Fibroblast of skin of left quadriceps (primary cell): ENCODE measurements at places on chromosomes 3 and 15.
A peak's percentile ranks its signal among the peaks of the same experiment; 100 is the strongest.

DNA sequence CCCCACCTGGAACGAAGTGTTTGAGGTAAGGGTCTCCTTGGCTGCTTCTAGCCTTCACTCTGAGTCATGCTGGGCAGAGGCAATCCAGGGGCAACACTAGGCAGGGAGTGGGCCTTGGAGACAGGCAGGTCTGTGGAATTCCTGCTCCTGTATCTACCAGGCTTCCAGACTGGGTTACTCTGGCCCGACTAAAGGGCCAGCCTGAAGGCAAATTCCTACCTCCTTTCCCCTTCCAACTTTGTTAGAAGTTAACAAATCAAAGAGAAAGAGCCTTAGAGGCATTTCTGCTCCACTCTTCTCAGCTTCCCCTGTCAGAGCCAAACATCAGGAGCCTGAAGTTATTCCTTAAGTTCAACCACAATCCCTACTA, 30.1 kb downstream of the ESYT3 start:
- DNase-seq = no peak

DNA sequence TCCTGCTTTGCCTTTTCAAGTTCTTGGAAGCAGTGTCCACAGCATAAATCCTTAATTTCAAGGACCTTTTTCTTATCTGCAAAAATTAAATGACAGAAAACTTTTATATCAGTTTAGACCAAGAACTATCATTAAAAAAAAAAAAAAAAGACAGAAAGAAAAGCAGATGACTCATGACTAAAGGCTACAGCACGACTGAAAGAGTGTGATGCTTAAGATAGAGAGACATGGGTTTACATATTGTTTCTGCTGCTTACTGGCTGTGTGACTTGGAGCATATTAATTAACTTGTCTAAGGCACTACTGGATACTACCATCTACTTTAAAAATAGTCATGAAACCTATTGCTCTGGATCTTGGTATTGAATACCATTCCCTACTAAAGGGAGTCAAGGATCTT, 62.3 kb downstream of the CEP152 start:
- DNase-seq = peak; percentile 2

DNA sequence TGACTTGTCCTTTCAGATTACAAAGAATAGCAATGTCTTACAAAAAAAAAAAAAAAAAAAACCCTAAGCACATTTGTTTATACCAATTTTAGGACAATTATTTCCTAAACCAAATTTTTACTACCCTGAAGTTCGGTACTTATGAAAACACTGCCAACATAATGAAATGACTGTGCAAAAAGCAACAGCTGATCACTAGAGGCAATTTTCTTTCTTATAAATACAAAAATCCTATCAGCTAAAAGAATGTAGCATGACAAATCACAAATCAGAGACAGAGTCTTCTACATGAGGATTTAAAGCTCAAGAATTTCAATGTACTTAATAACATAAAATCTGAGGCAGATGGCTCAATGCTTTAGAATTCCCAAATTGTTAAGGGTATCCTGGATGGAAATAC, 191.8 kb downstream of the MAGI1 start:
- no peak for DNase-seq

DNA sequence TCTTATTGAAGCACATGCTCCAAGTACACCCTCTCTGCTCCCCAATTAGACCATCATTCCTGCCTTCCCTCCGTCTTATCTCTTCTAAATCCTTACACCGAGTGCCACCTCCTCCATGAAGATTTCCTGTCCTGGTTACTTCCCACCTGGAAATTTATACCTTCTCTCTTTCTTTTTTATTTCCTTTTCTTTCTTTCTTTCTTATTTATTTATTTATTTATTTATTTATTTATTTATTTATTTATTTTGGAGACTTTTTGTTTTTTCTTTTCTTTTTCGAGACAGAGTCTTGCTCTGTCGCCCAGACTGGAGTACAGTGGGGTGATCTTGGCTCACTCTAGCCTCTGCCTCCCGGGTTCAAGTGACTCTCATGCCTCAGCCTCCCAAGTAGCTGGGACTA, 45.9 kb upstream of the ABHD2 start:
- no peak for DNase-seq

- no peak for DNase-seq
Observed at GRCh38 chr3:191366675-191367074, 36.3 kb upstream of the UTS2B start.

- no peak for DNase-seq
Observed at GRCh38 chr15:65066001-65066634, 1.7 kb downstream of the RASL12 start.

DNA sequence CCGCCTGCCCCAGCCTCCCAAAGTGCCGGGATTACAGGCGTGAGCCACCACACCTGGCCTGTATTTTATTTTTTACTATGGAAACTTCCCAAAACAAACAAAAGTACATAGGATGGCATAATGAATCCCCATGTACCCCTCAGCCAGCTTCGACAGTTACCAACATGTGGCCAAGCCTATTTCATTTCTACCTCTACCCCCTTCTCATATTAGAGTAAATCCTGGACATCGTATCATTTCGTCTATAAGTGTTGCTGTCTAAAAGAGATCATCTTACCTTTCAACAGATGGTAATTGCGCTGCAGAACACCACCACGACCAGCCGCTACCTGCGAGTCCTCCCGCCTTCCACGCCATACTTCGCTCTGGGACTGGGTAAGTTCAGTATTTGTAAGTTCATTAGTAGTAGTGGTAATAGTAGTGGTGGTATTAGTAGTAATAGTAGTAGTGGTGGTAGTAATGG, 44.9 kb downstream of the DLEC1 start:
- DNase-seq = no peak

DNA sequence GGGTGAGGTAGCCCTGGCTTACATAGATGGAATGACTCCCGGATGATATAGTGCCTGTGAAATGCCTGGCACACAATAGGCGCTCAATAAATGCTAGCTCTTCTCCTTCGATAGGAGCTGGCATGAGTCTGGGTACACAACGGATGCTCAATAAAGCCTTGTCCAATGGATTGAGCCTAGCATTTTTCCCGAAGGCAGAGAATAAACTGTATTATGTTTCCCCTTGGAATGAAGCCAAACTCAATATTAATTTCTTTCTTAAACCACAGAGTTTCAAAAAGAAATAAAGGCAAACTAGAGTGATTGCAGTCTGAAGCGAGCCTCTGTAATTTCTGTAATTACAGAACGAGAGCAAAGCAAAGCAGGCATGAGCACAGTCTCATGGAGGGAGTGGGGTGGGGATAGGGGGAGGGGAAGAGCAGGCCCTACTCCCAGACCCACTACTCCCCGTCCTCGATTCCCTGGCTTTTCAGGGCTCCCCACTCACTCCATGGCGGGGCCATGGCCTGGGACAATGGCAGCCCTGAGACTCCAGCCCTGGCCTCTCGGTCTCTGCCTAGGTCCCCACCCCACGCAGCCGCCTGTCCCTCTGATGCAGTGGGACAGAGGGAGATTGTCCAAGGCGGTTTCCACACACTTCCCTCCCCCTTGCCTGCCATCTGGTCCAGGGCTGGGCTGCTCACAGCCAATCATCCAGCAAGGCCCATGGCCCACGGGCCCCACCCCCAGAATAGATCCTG, 18.0 kb downstream of the SLC6A1 start:
- DNase-seq = no peak

GRCh38 chr3:37053337-37053736, 60.0 kb downstream of the MLH1 start:
- DNase-seq = no peak

DNA sequence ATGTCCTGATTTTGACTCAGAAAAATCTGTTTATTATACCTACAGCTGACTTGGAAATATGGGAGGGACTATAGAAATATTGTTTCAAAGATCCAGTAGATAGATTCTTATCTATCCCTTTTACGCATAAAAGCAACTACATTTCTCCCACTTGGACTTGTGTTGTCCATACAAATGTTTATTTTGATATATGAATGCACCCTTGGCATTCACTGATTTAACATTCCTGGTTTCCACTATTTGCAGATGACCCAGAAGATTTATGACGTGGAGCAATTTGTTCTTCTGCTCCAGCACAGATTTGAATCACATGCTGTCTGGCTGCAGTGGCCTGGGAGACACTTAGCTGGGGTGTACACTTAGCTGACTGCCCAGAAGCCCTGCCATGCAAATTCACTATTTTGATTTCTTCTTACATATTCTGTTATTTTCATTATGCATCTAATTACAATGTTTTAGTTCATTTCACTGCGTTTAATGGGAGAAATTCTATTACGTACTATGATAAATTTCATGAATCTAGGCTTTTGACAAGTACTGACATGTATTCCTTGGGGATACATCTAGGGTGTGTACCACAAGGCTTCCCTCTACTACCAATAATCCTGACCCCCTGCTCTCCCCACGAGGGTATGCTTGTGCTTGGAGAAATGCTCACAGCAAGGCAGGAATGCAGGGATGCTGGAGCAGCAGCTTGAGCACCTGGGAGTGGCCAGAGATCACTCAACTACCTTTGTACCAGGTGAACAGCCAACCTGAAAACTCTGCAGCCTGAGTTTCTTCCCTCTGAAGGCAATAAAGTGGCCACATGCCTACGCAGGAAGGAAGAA, 223.6 kb upstream of the TBL1XR1 start:
- DNase-seq = peak; percentile 37

DNA sequence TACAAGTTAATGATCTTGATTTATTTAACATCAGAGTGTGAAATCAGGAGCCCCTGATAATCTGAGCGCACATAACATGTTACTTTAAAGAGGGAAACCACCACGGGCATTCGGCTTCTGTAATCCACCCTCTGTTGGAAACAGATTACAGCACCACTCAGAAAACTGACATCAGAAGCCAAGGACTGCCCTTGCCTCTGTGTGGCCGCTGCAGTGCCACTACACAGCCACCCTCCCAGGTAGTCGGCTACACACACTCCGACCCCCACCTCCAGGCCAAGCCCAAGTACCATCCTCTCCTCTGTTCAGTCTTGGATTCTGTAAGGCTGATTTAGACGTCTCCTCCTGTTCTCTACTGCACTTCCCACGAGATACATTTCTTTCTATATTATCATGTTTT, 251.7 kb downstream of the GABRB3 start:
- no peak for DNase-seq

DNA sequence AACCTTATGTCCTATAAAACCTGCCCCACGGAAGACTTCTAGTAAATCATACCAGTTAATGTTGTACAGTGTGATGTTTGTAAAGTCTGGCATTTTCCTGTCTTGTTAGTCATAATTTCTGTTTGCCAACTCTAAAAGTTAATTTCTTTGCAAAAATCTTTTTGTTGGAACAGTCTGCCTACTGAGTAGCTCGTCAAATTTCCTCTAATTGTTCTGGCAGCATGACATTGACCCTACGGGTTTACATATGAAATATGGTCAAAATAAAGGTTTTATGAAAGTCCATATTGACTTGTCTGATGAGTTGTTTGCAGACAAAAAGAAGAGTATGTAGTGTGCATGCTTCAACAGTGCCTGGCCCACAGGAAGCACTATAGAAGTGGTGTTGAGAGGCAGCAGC, 79.8 kb upstream of the SOX2 start:
- no peak for DNase-seq

- DNase-seq = no peak
Observed at GRCh38 chr15:25793354-25794050, 69.6 kb downstream of the ATP10A start.

DNA sequence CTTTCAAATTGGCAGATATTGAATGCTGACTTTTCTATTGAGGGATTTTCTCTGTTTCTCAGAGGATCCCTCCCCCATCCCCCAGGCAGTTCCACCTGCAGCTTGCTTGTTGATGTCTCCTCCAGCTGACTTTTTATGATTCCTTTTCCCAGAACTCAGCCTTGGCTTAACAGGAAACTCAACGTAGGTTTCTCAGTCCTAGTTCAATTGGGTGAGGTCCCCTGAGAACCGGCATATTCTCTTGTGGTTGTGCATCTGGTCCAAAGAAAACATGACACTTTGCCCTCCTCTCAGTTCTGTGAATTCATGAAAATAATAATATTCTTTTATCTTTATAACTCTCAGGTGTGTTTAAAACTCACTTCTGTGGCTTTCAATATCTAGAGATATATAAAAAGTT, 1222.1 kb downstream of the OTOL1 start:
- no peak for DNase-seq

DNA sequence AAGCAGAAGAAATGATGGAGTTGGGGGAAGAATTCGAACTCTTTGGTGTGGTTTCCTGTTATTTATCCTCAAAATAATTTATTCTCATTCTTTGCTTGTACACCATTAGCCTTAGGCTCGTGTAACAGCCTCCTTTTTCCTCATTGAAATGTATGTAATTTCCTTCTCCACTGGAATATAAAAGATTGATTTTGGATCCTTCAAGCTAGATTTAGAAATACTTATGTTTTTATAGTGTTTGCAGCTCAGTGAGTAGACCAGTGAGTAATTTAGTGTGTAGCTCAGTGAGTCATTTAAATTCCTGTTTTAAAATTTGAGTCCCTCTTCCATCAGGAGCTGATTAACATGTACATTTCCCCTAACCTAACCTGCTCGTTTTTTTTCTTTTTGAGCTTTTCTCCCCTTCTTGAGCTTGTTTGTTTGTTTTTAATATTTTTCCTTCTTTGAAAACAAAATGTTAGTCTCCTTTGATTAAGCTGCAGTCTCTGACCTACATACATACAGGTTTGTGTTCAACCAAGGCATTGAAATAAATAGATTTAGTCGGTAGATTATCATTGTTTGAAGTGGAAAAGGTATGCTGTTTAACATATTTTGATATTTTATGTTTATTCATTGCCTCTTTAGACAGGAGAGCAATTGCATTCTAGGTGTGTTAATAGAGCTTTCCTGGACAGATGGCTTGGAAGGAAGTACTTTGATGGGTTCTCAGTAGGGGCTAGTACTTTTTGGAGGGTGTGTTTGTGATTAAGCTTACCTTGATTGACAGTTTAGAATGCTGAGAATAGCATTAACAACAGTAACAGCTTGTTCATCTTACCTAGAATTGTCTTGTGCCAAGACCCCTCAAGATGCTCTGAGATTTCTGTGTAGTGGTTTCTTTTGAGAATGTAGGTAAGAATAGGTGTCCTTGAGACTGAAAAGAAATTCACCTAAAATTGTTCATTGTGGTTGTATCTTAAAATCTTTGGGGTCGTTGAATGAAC, 5.9 kb downstream of the USP3 start:
- peak; percentile 68 for DNase-seq

- DNase-seq = no peak
Observed at GRCh38 chr3:24688446-24689148, 193.9 kb upstream of the THRB start.

GRCh38 chr3:40911264-40911663, 288.0 kb upstream of the CTNNB1 start:
- no peak for DNase-seq

DNA sequence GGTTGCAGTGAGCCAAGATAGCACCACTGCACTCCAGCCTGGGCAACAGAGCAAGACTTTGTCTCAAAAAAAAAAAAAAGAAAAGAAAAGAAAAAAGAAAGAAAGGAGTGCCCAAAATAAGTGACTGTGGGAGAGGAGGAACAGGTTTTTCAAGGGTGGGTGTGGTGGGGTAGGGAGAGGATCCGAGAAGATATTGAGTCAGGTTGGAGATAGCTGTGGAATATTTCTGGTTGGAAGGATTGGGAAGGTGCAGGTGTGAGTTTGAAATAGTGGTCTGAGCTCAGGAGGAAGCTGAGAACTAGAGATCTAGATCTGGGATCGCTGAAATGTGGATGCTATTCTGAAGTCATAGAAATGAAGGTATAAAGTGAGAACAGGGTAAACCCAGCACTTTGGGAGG, 7.8 kb downstream of the SCAMP2 start:
- no peak for DNase-seq
